ENCODE measurements at places on chromosomes 6 and 20.
A peak's percentile ranks its signal among the peaks of the same experiment; 100 is the strongest.

- DNase-seq, result no peak
These were observed 36.9 kb upstream of the STMND1 start for GRCh38 chr6:17064975-17065374.

DNA sequence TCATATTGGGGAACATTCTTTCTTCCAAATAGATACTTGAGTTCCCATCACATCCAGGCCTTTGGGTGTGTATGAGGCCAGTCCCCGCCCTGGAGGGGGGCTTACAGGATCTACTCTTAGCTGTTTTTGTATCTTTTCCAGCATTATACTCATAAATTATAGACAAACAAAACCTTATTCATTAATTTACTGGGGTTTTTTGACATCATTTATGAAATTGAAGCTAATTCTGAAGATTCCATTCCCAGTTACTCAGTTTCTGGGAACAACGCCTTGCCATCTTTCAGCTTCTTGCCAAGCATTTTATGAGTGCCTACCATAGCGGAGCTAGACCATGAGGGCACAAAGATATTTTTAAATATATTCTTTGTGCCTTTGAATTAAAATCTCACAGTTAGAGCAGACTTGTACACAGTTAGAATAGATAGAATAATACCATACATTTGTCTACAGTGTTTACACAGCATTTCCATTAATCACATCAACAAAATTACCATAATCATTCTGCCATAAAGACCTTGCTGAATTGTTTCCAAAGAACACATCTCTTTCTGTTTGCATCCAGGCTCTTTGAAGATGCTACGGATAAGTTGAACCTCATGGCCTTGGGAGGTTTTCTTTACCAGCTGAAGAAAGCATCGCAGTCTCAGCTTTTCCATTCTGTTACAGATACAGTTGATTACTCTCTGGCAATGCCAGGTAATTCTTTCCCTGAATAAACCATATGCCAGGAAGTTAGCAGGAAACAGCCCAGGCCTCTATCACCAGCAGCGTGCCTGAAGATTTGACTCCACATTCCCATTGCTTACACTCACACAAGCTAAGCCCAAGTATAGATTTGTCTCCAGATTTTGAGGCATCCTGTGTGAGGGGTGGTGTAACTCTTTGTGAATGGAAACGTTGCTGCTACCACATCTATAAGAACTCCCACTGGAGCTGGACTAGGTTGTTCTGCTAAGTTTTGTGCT lies 75.4 kb upstream of the PBOV1 start:
- DNase-seq, result no peak

GRCh38 chr6:108550256-108550655 lies 10.5 kb upstream of the FOXO3 start:
- no peak for DNase-seq

DNA sequence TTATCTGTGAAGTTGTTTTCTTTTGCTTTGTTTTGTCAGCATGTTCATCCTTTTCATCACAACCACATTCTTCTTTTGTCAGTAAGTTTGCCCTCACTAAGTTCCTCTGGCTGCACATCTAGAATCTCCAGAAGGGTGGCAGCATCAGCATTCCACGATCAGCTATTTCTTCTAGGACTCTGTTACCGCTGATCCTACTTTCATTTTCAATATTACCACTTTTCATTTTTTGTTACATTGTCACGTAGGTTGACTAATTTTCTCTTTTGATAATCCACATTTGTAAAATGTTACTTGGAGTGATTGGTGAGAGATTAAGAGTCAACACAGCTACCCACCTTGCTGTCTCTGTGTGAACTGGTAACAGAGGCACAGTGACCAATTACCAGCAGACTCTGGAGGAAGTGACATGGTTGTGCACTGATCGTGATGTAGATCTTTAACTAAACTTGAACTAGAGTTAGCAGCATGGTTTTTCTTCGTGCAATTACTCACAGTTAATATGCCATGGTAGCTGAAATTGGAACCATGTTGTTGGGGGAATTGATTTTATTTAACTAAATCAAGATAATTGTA lies 307.9 kb upstream of the SLC35B3 start:
- DNase-seq, result no peak

DNA sequence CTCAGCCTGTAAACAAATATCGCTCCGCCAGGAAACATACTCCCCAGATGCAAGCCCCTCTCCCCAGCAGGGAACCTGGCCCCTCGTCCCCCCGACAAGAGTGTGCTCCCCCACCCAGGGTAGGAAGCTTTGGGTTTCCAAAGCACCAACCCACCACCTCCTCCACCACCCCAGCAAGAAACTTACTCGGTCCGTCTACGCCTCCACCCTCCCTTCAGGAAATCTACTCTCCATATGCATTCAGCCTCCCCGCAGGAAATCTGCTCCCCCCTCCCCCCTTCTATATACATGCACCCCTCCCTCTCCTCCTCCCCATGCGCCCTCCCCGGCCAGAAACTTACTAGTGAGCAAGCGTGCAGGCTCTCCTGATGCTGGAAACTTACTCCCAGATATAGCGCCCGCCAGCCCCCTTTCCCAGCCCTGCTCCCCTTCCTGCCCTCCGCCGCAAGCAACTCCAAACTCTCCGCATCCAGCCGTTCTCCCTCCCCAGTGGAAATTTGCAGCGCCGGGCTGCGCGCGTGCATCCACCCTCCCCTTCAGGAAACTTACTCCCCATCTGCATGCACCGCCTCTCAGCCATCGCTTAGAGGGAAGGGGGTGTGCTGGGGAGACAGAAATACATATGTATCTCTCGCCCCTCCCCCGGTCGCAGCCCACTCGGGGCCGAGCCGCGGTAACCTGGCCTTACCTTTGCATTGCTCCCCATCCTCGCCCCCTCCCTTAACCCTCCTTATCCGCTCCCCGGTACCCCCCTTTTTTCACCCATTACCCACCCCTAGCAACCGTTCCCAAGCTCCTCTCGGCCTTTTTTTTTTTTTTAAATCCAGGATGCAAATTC lies at the start of gene TRERF1:
TRERF1 (minus strand) TSS at position 594 of the 838 bp plus-strand sequence. CDS start 182,336 bp downstream, outside the sequence.
- no peak for DNase-seq

GRCh38 chr6:20205722-20206161 lies 6.5 kb downstream of the MBOAT1 start:
- DNase-seq, result no peak

GRCh38 chr6:126054802-126055201 lies 68.5 kb downstream of the TRMT11 start:
- DNase-seq, result no peak

DNA sequence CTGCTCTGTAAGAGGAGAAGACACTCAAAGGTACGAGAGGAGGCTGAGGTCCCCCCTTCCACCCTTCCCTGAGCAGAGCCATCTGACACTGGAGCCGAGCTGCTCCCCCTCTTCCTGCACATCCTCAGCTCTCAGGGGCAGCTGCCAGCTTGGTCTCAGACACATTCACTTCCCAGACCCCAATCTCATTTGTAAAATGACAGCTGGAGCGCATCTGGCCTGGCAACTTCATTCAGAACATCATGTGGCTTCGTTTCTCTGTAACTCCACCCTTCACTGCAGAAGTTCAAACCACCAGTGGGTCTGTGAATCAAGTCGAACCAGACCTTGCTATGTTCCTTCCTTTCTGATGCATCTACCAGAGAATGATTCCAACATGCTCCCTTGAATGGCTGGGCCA lies 145.6 kb upstream of the CDH4 start:
- no peak for DNase-seq

- peak; percentile 2 for DNase-seq
These were observed 54.5 kb downstream of the IPCEF1 start for GRCh38 chr6:154301839-154302752.

DNA sequence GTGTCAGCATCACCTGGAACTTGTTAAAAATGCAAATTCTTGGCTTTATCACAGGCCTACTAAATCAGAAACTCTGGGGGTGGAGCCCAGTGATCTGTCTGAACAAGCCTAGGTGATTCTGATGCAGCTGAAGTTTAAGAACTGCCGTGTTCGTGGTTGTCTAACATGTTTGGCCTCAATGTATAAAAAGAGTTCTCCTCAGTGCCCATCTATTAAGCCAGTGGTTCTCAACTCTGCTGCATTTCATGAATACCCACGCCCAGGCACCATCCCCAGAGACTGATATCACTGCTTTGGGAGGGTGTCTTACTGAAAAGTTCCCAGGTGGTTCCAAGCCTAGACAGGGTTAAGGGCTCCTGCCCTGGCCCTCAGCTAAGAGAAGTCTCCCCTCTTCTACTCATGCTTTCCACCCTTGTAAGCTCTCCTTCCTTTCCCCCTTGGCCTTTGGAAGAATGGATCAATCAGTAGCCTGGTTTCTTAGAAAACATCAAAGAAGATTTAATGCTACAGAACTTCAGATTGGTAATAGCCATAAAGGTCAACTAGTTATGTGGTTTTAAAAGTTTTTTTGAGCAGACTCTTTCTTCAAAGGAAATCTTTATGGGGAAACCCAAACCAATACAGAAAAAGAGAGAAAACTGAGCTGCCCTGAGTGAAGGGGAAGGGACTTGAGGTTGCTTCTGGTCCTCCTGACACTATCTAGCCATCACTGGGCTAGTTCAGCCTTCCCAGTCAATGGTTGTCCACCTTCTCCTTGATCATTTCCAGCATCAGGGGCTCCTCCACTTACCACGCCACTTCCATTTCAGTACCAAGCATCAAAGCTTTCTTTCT lies 38.9 kb upstream of the TNFAIP3 start:
- no peak for DNase-seq

DNA sequence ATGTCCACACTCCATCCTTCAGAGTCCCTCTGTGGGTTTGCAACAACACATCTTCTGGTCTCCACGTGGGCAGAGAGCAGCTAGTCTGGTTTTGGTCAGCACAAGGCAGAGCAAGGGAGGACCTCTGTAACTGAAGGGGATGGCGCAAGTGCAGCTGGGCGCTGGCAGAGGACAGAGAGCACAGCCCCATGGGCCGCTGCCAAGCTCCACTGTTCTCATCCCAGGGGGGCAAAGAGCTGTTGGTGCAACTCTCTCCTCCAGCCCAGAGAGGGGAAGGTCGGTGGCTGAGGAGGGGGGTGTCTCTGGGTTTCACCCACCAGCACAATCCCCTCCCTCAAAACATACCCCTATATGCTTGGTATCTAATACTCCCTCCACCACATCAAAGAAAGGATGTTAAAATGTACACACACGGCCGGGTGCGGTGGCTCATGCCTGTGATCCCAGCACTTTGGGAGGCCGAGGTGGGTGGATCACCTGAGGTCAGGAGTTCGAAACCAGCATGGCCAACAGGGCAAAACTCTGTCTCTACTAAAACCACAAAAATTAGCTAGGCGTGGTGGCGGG lies 9.1 kb downstream of the ATP9A start:
- DNase-seq, result peak; percentile 68

Data from substantia nigra (tissue), 51 donors.